ENCODE measurements at places on chromosomes 5 and 9. TPM values are rescaled to one million over a fixed set of nuclear protein-coding genes. Genes with fewer than 3 reads are reported as not detected.
A peak's percentile ranks its signal among the peaks of the same experiment; 100 is the strongest.

The C5orf47 gene
- polyA plus RNA-seq: 0.09 TPM

The C9orf50 gene
- polyA plus RNA-seq: not detected

The NR4A3 gene
- 0.69 TPM for polyA plus RNA-seq

The TNFSF15 gene
- polyA plus RNA-seq: 0.26 TPM

The SOX30 gene
- polyA plus RNA-seq: 0.22 TPM

DNA sequence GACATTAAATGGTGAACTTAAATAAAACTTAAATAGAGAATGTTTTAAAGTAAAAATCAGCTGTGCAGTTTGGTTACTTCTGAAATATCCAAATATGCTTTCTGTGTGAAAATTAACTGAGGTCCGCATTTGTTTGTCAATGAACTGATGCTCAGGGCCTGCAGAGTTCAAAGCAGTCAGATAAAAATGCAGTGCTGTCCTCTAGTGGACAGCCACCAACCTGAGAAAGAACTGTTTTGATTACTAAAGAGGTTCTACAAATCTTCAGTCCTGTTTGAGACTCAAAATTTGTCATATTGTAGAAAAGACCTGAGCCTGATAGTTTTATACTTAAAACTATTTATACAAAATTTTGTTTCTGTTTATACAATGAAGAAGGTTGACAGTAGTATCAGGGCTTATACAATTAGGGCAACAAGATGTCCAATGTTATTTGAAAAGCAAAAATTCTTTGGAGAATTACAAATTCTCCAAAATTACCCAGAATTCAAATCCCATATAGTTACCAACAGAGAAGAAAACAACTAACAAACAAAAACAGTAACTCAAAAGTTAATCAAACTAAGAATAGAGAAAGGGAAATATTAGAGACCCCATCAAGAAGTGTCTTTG is 232.3 kb upstream of the TBCA start:
- peak; percentile 26 for DNase-seq

DNA sequence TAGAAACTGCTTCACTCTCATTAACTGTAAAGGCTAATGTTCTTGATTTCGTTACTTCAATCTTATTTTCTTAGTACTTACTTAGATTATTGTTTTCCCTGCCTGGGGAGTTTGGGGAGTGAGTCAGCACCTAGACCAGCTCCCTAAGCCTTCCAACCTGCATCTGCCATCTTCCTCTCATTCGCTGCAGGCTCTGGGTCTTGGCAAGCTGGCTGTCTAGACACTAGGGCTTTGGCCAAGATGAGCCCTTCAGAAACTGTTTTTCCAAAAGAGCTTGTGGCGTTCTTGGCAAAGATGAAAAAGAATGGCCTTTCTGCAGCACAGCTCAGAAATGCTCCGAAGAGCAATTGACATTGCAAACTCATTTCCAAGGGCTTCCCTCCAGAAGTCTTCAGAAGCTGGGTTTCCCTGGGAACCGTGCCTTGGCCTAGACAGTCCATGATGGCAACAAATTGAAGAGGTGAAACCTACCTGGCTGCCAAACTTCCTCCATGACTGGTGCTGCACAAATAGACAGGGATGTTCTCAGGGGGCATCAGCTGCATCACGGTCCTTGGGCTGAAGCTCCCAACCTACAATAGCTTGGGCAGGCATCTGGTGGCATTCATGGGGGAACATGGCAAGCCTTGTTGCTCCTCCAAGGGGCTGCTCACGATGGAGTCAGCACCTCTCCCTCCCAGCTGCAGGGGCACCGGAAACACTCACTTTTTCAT is 76.6 kb downstream of the NSUN2 start:
- DNase-seq: no peak

DNA sequence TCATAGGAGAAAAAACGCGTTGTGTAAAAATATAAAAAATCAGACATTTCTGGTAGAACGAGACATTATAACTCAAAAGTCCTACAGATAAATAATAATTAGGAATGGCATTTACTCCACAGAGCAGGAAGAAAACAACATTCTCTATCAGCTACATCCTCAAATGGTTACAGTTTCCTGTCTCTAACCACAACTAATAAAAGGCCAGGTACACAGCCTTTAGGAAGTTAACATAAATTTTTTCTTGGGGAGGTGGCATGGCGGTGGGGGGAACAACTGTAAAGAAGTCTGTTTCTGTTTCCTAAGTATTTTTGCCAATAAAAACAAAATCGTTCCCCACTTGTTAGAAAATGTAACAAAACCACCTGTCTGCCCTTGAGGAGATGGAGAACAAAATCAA is 44.5 kb downstream of the INSYN2B start:
- DNase-seq: no peak

DNA sequence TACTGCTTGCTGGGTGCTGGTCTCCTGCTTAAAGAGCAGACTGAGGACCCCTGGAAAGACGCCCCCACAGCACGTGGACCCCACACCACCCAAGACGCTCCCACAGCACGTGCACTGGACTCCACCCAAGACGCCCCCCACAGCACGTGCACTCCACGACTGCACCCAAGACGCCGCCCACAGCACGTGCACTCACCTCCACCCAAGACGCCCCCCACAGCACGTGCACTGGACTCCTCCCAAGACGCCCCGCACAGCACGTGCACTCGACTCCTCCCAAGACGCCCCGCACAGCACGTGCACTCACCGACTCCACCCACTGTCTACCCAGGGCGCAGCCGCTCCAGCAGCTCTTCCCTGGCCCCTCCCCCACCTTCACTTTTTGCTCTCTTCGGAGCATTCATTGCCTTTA is 50.5 kb downstream of the EHMT1 start:
- DNase-seq: no peak

DNA sequence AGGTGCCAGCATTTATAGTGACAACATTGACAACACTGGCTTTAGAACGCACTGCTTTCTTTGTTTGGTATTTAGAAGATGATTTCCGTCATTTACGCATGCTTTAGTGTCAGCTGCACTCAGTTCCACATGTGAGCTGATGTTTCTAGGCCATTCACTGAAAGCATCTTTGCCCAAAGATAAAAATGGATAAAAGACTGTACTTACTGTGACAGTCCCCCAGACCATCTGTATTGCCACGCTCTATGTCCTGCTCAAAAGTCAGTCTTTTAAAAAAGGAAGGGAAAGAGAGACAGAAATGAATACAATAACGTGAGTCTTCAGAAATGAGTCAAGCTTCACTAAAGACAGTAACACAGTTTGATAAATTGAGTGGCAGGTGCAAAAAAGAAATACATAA is 99.3 kb downstream of the SEMA6A start:
- no peak for DNase-seq

DNA sequence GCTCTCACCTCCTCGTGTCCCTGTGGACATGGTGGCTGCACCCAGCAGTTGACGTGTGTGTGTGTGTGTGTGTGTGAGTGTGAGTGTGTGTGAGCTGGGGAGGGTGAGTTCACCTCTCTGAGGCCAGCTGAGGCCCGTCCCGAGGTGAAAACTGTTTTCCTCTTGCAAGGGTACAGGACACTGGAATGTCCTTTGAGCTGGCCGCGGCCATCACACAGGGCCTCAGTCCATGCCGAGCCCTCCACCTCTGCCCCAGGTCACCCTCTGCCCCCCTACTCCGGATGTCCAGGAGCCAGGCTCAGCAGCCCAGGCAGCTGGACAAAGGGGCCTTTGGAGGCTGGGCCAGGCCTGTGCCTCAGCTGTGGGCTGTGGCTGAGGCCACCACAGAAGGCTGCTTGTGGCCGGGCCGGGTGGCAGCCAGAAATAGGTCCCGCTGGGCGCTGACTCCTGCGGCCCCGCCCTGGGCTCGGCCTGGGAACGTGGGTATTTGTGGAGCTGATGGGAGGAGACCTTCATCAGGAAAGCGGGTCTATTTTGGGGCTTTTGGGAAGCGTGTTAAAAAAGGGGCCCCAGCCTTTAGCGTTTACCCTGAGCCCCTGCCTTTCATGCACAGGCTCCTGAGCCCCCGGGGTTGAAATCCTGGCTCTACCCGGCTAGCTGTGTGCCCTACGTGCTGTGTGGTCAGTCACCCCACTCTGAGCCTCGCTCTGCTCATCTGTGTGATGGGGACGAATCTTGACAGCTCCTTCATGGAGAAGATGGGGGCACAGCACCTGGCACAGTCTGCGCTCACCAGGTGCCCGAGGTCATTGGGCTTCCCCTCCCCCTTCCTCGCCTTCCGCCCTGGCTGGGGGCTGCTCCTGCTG is 75.1 kb upstream of the IER5L start:
- no peak for DNase-seq

All from muscle of arm (tissue), 14 donors.